Large intestine (tissue), 12 donors: ENCODE measurements at places on chromosomes 16 and 17. TPM values are rescaled to one million over a fixed set of nuclear protein-coding genes. Genes with fewer than 3 reads are reported as not detected.
A peak's percentile ranks its signal among the peaks of the same experiment; 100 is the strongest.

Gene KRT20
- polyA plus RNA-seq: 31.7 TPM

Gene DPEP3
- 0.09 TPM for polyA plus RNA-seq

GRCh38 chr16:48608452-48608851 is 1.5 kb downstream of the N4BP1 start:
- peaks cover 62% of the 10 kb centered on the region for H3K4me1 ChIP-seq
- peak overlapping the region; percentile 82 for H3K4me3 ChIP-seq
- H3K36me3 ChIP-seq: peaks cover 7% of the 10 kb centered on the region
- peak overlapping the region; percentile 23 for H3K27ac ChIP-seq
- no peak for DNase-seq

Gene EPX
- 0.24 TPM for polyA plus RNA-seq

Gene SLC22A31
- polyA plus RNA-seq: 8.8 TPM

GRCh38 chr17:1518410-1518809 is 2.0 kb upstream of the INPP5K start:
- no peaks in the 10 kb centered on the region for H3K27me3 ChIP-seq
- no peak for DNase-seq
- H3K27ac ChIP-seq: no peak overlapping the region

- no peak overlapping the region for H3K27ac ChIP-seq
- DNase-seq: peak; percentile 66
These were observed 24.2 kb downstream of the FAM117A start for GRCh38 chr17:49739641-49740271.

DNA sequence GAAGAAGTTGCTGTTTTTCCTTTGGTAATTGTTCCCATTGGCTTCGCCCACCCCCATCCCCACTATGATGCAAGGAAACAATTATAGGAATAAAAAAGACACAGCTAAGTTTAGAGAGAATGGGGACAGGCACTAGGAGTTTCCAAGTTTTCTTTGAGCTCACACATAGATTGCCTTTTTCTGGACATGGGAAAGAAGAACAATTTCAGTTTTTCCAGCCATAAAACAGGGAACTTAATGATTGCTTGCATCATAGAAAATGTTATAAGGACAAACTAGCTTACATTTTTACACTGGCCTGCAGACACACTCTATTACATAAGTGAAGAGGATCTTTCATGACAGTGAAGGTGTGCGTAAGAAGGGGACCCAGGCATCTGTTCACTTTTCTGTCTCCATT is 142.3 kb upstream of the ZFHX3 start:
- no peaks in the 10 kb centered on the region for H3K36me3 ChIP-seq
- peaks cover 2% of the 10 kb centered on the region for H3K27me3 ChIP-seq
- H3K4me3 ChIP-seq: no peak overlapping the region
- DNase-seq: no peak
- no peaks in the 10 kb centered on the region for H3K4me1 ChIP-seq

GRCh38 chr16:14608111-14608566 is 21.9 kb downstream of the PARN start:
- H3K36me3 ChIP-seq: peaks cover 57% of the 10 kb centered on the region
- H3K27me3 ChIP-seq: no peaks in the 10 kb centered on the region
- no peak for DNase-seq
- H3K27ac ChIP-seq: no peak overlapping the region
- no peaks in the 10 kb centered on the region for H3K4me1 ChIP-seq

- H3K4me1 ChIP-seq: no peaks in the 10 kb centered on the region
- no peaks in the 10 kb centered on the region for H3K27me3 ChIP-seq
- no peaks in the 10 kb centered on the region for H3K36me3 ChIP-seq
- DNase-seq: no peak
These were observed 458.6 kb upstream of the GOT2 start for GRCh38 chr16:59192551-59193199.

Gene NLRC3
- polyA plus RNA-seq: 2.5 TPM

DNA sequence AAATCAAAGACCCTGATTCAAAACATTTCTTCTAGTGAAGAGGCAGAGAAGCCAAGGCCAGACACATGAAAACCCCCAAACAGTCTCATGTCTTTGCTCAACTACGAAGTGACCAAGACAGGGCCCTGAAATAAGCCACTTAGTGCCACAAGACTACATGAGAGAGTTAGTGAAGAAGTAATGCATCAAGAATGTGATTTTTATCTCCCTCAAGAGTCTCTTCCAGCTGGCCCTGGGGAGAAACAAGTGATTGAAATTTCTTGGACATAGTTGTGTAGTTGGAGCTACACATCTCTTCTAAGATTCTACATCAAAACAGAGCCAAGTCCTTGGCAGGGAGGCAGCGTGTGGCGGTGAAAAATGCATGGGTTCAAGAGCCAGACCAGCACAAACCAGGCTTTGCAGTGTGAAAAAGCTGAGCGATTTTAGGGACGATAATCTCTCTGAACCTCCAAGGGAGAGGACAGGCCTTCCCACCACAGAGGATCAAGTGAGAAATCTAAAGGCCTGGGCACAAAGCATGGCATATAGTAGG is 30.6 kb downstream of the LYRM1 start:
- no peaks in the 10 kb centered on the region for H3K36me3 ChIP-seq
- no peaks in the 10 kb centered on the region for H3K27me3 ChIP-seq
- H3K4me1 ChIP-seq: no peaks in the 10 kb centered on the region
- H3K4me3 ChIP-seq: no peak overlapping the region

GRCh38 chr17:49327835-49328784 is 33.9 kb downstream of the ZNF652 start:
- H3K4me3 ChIP-seq: no peak overlapping the region
- H3K27me3 ChIP-seq: no peaks in the 10 kb centered on the region
- DNase-seq: no peak
- no peaks in the 10 kb centered on the region for H3K36me3 ChIP-seq
- no peaks in the 10 kb centered on the region for H3K4me1 ChIP-seq
- no peak overlapping the region for H3K27ac ChIP-seq

Gene FBXW10
- 1.1 TPM for polyA plus RNA-seq

DNA sequence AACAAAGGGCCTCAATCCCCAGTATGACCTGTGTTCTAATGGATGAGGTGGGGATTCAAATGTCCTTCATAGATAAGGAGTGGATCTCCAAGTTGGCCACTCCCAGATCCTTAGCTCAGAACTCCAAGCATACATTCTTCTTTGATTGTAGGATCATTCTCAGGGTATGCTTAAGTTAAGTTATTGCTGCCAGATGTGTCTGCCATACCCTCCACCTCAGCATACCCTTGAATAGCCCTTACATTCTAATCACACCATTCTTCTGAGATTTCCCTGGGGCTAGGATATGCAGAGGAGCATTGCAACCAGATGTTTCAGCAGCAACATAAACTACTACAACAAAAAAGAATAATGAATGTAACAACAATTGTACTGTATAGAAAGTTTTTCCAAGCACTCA is 1.6 kb upstream of the KRTAP2-4 start:
- H3K27me3 ChIP-seq: peaks cover 11% of the 10 kb centered on the region
- H3K36me3 ChIP-seq: no peaks in the 10 kb centered on the region
- no peak overlapping the region for H3K27ac ChIP-seq
- DNase-seq: no peak
- H3K4me1 ChIP-seq: no peaks in the 10 kb centered on the region

Gene IKZF3
- 2.4 TPM for polyA plus RNA-seq

DNA sequence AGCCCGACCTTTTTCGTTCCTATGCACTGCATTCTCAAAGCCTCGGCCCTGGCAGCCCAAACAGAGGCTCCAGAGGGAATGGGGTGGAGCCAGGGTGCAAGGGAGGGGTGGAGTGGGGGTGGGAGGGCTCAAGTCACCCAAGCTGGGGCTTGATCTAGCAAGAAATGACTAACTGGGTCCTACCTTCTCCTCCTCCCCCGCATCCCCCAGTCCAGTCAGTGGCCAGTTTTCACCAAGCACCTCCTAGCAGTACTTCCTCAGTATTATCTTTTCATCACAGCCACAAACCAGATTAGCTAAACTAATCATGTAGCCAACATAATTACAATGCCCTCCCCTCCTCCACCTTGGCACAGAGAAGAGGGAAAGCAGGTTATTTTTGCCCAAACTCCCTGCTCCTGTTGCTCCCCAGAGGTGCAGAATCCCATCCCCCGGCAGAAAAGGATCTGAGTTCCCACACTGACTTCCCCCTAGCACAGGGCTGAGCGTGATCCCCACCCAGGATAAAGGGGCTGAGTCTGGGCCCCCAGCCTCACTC is 2.2 kb downstream of the JUP start:
- H3K4me3 ChIP-seq: peak overlapping the region; percentile 86
- no peak for DNase-seq
- peak overlapping the region; percentile 99 for H3K27ac ChIP-seq
- no peaks in the 10 kb centered on the region for H3K27me3 ChIP-seq
- peaks cover 38% of the 10 kb centered on the region for H3K4me1 ChIP-seq

Gene KRT33A
- polyA plus RNA-seq: not detected

- H3K36me3 ChIP-seq: no peaks in the 10 kb centered on the region
- H3K4me3 ChIP-seq: no peak overlapping the region
- DNase-seq: no peak
These were observed 98.2 kb downstream of the ADAMTS18 start for GRCh38 chr16:77336637-77337036.

Gene COQ9
- polyA plus RNA-seq: 73.0 TPM

GRCh38 chr17:75898791-75899190 is 2.0 kb upstream of the TRIM65 start:
- H3K4me3 ChIP-seq: no peak overlapping the region
- no peak overlapping the region for H3K27ac ChIP-seq
- peaks cover 16% of the 10 kb centered on the region for H3K4me1 ChIP-seq

- H3K4me1 ChIP-seq: no peaks in the 10 kb centered on the region
- no peak overlapping the region for H3K27ac ChIP-seq
- H3K27me3 ChIP-seq: no peaks in the 10 kb centered on the region
- H3K4me3 ChIP-seq: no peak overlapping the region
- H3K36me3 ChIP-seq: no peaks in the 10 kb centered on the region
- DNase-seq: no peak
These were observed 75.8 kb downstream of the PITPNC1 start for GRCh38 chr17:67452681-67453554.

Gene IFT20
- polyA plus RNA-seq: 46.6 TPM

DNA sequence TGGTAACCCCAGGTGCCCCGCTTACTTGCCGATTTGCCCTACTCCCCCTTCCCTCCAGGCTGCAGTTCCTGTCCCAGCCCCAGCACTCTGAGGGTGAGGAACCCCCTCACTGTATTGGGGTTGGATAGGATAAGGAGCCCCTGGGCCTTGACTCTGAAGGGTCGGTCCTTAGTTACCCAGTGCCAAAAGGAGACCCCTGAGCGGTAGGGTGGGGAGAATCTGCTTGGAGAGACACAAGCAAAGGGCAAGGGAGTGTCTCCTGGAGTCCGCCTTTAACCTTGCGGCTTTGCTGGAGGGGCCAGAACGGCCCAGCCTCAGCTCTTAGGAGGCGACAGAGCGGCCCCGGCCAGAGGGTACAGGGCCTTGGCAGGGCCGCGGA is 13.0 kb downstream of the CARD14 start:
- H3K27ac ChIP-seq: no peak overlapping the region
- H3K27me3 ChIP-seq: no peaks in the 10 kb centered on the region
- no peak overlapping the region for H3K4me3 ChIP-seq
- no peak for DNase-seq
- no peaks in the 10 kb centered on the region for H3K4me1 ChIP-seq

DNA sequence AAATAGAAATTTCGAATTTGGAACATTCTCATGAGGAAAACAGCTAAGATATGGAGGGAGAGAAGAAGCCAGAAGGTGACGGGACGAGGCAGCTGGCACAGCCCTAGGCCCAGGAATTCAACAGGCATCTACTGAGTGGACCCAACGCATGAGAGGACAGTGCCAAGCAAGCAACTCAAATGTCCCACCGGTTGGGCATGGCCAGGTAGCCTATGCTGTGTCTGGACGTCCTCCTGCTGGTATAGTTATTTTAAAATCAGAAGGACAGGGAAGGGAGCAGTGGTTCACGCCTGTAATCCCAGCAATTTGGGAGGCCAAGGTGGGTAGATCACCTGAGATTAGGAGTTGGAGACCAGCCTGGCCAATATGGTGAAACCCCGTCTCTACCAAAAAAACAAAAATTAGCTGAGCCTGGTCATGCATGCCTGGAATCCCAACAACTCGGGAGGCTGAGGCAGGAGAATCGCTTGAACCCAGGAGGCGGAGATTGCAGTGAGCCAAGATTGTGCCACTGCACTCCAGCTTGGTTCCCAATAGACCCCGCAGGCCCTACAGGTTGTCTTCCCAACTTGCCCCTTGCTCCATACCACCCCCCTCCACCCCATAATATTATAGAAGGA is 2.0 kb downstream of the GH1 start:
- peaks cover 4% of the 10 kb centered on the region for H3K27me3 ChIP-seq
- no peak for DNase-seq
- no peaks in the 10 kb centered on the region for H3K4me1 ChIP-seq
- no peak overlapping the region for H3K4me3 ChIP-seq

GRCh38 chr17:1870592-1870991 is 40.8 kb downstream of the RPA1 start:
- no peaks in the 10 kb centered on the region for H3K4me1 ChIP-seq
- H3K36me3 ChIP-seq: peaks cover 33% of the 10 kb centered on the region
- no peak overlapping the region for H3K4me3 ChIP-seq
- H3K27me3 ChIP-seq: no peaks in the 10 kb centered on the region

DNA sequence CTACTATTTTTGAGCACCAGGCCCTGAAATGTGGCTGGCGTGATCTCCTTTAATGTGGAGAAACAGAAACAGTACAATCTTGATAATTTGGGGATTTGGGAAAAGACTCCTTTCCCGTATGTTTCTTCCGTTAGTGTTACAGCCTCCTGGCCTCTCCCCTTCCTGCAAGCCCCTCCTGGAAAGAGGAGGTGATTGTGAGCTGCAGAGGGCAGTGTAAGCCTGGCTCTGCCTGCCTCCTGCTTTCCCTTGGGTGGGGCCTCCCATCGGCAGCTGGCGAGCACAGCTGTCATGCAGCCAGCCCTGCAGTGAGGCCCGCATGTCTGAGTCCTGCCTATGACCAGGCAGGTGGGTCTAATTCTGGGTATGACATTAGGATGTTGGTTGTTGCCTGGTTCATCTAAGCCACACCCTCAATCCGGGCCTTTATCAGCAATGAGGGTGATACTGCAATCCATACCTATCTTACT is 48.7 kb upstream of the WSB1 start:
- H3K27me3 ChIP-seq: no peaks in the 10 kb centered on the region
- H3K36me3 ChIP-seq: no peaks in the 10 kb centered on the region
- peak overlapping the region; percentile 79 for H3K27ac ChIP-seq
- peak; percentile 89 for DNase-seq
- no peak overlapping the region for H3K4me3 ChIP-seq

- peak overlapping the region; percentile 6 for H3K27ac ChIP-seq
- no peak for DNase-seq
- H3K4me3 ChIP-seq: no peak overlapping the region
These were observed 18.6 kb upstream of the COL1A1 start for GRCh38 chr17:50219939-50220465.

DNA sequence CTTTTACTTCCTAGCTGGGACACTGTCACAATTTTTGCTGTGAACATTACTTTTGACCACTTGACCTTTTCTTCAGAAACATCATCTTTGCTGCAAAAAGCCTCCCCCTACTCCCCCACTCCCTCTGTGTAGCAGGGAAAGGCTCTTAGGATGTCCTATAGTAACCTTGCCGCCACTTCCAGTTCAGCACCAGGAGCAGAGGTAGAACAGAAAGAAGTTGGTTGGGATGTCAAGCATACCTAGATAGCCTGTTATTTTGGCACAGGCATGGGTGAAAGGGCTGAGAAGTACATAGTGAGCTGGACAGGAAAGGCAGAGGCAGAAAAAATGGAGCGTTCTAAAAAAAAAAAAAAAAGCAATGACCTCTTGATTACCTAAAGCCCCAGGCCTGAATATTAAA is 31.3 kb downstream of the SMIM36 start:
- no peak overlapping the region for H3K4me3 ChIP-seq
- H3K27me3 ChIP-seq: no peaks in the 10 kb centered on the region
- H3K36me3 ChIP-seq: no peaks in the 10 kb centered on the region

GRCh38 chr17:34269969-34270368 is at the start of gene CCL7:
Gene CCL7 (plus strand): TSS chr17:34270221. CDS start chr17:34270291, 70 bp downstream.
- no peak within 1 kb of the TSS for H3K4me3 ChIP-seq
- H3K36me3 ChIP-seq: no peaks in the 10 kb centered on the region
- no peak for DNase-seq
- peaks cover 15% of the 10 kb centered on the region for H3K27me3 ChIP-seq
- H3K4me1 ChIP-seq: no peaks in the 10 kb centered on the region
- no peak within 1 kb of the TSS for H3K27ac ChIP-seq
